Muscle of back (tissue), 13 donors: ENCODE measurements at places on chromosomes 5 and 9.

DNA sequence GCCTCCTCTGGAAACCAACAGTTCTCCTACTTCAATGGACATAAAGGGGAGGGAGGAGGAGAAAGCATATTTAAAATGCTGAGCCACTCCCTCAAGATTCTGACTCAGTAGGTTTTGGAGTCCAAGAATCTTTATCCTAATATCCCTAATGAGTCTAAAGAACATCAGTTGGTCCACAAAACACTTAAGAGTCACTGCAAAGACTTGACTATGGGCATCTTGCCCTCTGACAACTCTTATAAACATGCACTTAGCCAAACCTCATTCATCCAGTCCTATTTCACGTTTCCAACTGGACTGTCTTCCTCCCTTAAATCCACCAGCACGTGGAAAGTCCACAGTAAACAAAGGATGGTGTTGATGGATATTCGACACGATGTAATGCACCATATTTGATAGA is 172.5 kb downstream of the FAM114A2 start:
- DNase-seq = no peak

GRCh38 chr9:73151653-73152542 is at the start of gene ANXA1:
Gene ANXA1 (plus strand): TSS chr9:73151865. CDS start chr9:73158536, 6,671 bp downstream.
- DNase-seq = peak; percentile 87

- peak; percentile 14 for DNase-seq
These were observed 240.4 kb downstream of the GLIS3 start for GRCh38 chr9:4059437-4059836.

- DNase-seq = no peak
These were observed 99.9 kb downstream of the TTC39B start for GRCh38 chr9:15206903-15207696.

GRCh38 chr9:37061768-37062167 is 27.7 kb upstream of the PAX5 start:
- DNase-seq = no peak

DNA sequence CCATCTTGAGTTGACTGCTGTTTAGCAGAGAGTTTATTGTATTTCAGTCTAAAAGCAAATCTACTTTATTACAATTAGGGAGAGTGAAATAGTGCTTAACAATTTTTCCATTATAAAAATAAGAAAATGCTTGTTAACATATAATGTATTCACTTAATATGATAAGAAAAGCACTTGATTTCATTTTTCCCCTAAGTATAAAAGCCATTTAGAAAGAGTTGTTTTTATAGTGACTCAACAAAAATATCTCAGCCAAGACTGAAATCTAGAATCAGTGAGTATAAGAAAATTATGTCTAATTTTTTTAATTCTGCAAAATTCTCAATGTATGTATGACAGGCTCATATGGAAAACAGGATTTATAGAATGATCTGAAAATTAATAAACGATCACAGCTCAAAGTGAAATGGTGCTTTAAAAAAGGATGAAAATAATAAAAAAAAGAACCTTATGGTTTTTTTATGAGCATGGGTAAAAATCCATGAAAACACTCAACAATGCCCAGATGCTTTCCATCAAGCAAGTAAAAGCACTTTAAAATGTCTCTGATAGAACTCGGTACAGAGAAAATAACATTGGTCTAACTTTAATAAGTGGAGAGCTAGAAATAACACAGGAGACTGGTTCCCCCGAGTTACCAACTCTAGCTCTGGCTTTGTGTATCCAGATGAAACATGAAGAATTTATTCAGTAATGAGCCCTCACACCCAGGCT is 1057.8 kb upstream of the WWC1 start:
- DNase-seq = no peak

- no peak for DNase-seq
These were observed 591.9 kb downstream of the LRRC70 start for GRCh38 chr5:63170486-63170885.

DNA sequence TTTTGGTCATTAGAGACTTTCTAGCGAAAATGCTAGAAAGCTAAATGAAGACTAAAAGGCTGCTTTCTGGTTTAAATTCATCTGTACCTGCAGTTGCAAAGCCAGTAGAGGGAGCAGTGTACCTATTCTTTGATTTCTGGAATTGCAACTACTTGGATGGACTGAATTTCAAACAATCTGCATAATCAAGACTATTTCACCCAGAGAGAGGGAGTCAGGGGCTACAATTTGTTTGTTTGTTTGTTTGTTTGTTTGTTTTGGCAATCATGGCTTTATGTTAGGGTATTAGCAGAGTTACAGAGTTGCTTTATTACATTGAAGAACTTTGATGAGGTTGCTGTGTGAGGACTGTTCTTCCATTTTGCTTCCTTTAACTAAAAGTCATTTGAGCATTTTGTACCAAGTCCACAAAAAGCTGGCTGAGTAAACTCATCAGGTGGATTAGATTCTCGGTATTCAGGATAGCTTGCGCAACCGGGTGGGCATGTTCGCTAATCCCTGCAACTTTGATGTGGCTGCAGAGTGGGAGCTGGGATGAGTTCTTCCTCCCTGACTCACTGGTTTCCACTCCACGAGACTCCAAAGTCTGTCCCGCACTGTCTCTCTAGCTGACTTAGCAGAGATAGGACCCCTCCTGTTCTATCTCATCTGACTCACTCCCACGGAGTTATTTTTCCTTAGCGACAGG is 80.0 kb upstream of the TUT7 start:
- DNase-seq = peak; percentile 72

- DNase-seq = no peak
These were observed 392.2 kb upstream of the KLF4 start for GRCh38 chr9:107881626-107882300.
